Fibroblast of skin of right quadriceps (primary cell): ENCODE measurements at places on chromosomes 12 and 14.

DNA sequence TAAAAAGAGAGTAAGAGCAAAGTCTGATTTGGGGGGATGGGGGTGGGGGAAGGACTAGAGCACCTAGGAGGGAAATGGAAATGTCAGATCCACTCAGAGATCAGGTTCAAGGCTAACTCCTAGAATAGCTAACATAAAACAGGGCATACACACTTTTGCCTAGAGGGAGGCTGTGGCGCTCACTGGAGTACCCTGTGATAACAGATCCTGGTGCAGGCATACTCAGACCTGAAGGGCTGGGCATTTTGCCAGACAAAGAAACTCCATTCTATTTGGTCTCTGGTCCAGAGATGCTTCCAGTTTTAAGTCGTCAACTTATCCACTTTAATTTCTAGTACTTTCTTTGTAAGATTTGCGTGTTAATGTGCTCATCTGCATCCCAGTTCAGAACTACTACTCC is 5.8 kb downstream of the CTDSP2 start:
- DNase-seq = peak; percentile 37

- no peak for DNase-seq
Measured at GRCh38 chr14:94995551-94995950, 161.8 kb downstream of the DICER1 start.

DNA sequence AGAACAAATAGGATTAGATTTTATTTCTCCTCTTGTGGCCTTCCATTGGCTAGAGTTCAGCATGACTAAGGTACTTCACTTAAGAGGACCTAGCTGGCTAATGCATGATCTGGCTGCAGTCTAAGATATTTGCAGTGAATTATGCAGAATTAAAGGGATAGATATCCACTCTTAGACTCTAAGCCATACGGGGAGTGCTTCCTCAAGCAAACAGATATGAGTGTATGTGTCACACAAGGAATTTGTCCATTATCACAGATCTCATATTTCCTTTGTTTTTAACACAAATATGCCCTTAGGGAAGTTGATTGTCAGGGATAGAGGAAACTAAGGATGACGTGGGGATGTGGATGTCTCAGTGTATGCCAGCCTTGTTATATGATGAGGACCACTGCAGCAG is 88.1 kb upstream of the DHRS4 start:
- DNase-seq = no peak

DNA sequence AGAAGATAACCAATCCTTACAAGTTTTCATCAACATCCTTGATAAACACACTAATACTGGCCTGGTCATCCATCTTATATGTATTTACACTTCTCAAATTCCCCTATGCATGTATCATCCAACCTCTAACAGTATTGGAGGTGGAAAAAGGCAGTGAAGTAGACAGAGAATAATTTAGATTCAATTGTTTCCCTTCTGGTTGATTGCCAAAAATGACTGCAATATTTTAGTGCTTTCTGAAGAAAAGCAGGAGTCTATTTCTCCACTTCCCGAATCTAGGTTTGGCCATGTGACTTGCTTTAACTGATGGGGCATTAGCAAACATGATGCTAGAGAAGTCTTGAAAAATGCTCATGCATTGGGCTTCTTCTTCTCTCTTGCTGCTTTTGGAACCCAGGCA is 78.3 kb upstream of the METAP2 start:
- DNase-seq = peak; percentile 5

DNA sequence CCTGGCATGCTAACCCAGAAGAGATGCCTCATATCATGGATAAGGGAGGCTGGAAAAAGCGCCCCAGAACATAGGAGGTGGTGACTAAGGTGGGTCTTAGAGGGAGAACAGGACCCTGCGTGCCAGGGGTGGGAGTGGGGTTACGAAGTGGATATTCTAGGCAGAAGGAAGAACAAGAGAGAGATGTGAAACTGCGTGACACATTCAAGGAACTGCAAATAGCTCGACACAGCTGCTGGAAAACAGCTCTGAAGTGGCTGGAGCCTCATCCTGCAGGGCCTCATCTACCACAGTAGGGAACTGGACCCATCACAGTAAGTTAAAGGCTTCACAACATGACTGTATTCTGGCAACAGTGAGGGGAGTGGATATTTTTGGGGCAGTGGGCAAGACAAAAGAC is 61.1 kb downstream of the RNF34 start:
- no peak for DNase-seq

DNA sequence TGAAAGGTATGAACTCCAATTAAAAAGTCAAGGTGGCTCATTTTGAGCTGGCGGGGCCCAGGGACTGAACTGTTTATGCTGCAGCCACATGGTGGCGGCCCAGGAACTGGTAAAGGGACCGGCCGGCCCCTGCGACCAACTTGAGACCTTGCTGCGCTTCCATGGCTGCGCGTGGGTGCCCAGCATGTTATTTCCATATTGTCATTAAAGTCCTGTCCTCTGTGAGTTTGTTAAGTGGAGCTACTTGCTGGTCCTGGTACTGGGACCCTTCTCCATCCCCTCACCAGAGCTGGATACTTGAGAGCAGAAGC is 62.3 kb downstream of the BEGAIN start:
- DNase-seq = no peak

DNA sequence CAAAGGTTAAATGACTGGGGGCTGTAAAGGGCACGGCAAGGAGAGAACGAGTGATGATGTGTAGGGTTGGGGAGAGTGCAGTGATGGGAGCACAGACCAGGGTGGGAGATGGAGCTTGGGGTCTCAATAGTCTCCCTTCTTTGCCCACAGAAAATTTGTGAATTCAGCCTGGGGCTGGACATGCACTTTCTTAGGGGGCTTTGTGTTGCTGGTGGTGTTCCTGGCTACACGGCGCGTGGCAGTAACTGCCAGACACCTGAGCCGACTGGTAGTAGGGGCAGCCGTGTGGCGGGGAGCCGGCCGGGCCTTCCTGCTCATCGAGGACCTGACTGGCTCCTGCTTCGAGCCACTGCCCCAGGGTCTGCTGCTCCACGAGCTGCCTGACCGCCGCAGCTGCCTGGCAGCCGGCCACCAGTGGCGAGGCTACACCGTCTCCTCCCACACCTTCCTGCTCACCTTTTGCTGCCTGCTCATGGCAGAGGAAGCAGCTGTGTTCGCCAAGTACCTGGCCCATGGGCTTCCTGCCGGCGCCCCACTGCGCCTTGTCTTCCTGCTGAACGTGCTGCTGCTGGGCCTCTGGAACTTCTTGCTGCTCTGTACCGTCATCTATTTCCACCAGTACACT is 1.7 kb downstream of the FITM1 start:
- DNase-seq = no peak

DNA sequence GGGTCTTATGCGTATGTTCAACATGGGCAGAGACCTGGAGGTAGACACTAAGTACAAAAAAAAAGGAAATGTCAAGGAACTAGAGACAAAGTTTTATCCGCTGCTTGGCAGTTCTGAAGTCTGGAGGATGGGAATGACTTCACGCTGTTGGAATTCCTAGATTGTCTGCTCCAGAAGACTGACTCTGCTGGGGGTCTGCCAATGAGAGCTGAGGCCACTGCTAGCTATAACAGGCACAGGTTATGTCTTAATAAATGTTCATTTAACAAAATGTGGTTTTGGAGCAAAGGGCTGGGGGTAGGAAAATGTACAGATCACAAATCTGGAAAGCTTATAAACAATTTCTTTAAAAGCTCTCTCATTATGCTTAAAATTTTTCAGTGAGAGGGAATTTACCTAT is 5.9 kb downstream of the RNASE8 start:
- DNase-seq = peak; percentile 90

DNA sequence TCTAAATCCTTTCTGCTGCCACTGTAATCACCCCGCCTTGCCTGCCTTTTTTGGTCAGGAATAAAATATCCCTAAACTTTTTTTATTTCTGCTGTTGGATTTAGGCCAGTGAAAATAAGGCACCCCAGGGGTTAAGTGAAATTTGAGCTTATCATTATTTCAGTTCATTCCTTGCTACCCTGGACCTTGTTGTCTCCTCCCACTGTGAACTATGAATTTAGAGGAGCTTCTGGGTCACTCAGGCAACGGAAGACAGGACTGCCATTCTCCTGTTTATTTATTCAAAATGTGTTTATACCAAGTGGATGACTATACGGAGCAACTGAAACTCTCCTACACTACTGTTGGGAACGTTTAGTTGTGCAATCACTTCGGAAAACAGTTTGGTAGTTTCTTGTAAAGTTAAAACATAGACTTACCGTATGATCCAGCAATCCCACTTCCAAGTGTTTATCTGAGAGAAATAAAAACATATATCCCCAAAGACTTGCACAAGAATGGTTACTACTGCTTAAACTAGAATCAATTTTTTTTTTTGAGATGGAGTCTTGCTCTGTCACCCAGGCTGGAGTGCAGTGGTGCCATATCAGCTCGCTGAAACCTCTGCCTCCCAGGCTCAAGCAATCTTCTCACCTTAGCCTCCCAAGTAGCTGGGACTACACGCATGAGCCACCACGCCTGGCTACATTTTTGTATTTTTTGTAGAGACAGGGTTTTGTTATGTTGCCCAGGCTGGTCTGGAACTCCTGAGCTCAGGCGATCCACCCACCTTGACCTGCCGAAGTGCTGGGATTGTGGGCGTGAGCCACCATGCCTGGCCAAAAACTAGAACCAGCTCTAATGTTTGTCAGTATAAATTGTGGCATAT is 2.3 kb upstream of the TRAFD1 start:
- DNase-seq = peak; percentile 31

DNA sequence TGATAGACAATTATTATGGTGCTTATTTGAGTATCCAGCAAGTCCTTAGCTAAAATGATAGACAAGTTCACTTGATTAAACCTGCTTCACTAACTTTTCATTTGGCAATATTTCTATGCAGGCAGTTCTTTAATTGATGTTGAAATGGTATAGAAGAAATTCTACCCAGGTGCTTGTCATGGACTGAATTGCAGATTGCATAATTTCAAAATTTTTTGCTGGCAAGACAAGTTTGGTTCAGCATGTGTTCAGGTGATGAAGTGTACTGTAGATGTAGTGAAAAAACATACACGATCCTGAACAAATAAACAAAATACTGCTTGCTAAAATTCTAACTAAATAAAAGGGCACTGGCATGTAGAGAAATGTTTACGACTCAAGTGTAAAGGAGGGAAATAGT is 189.0 kb downstream of the FOXA1 start:
- DNase-seq = no peak

GRCh38 chr12:47556261-47557030 is 149.4 kb downstream of the RPAP3 start:
- DNase-seq = no peak
